Stimulated activated naive CD8-positive, alpha-beta T cell treated with anti-CD3 and anti-CD28 coated beads, Interleukin-15, Interleukin-2, amounts not matched to agents 100 U/mL and 50 U/mL, for 24 hours (primary cell): ENCODE measurements at places on chromosomes 16 and 17.

DNA sequence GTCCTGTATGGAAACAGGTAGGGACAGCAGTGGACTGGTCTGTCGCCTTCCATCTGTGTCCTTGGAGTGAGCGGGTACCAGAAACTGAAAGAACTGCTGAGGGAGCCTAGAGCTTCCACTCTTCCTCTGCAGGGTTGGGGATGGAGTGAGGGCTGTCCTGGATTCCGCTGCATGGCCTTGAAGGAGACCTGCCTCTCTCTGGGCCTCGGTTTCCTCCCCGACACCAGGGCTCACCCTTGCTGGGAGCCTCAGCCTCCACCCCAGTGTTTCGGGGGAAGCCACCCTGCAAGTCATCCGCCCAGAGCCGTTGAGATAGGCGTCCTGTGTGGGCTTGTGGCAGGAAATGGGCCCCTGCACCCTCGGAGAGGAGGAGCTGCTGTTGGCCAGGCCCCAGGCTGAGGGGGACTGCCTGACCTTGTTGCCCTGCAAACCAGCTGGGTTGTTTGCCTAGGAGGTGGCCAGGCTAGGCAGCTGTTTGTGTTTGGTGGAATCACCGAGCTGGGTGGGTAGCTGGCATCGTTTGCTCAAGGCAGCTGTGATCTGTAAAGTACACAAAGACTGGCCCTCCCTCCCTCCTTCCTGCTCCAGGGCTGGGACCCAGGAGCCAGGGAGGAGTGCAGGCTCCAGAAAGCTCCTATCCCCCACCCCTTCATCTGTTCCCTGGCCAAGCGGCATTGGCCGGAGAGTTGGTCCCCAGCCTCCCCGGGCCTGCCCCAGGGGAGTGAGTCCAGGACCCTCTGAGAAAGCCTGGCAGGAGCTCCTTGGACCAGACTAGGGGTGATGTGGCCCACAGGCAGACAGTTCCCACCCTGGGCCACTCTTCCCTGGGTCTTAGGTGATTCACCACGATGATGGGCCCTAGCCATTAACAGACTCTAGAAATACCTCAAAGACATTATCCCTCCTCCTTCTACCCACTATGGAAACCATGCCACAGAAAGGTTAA is 1.3 kb downstream of the RAB37 start:
- DNase-seq = peak; percentile 84

GRCh38 chr17:16933317-16934132 is 38.4 kb downstream of the TNFRSF13B start:
- no peak for DNase-seq

DNA sequence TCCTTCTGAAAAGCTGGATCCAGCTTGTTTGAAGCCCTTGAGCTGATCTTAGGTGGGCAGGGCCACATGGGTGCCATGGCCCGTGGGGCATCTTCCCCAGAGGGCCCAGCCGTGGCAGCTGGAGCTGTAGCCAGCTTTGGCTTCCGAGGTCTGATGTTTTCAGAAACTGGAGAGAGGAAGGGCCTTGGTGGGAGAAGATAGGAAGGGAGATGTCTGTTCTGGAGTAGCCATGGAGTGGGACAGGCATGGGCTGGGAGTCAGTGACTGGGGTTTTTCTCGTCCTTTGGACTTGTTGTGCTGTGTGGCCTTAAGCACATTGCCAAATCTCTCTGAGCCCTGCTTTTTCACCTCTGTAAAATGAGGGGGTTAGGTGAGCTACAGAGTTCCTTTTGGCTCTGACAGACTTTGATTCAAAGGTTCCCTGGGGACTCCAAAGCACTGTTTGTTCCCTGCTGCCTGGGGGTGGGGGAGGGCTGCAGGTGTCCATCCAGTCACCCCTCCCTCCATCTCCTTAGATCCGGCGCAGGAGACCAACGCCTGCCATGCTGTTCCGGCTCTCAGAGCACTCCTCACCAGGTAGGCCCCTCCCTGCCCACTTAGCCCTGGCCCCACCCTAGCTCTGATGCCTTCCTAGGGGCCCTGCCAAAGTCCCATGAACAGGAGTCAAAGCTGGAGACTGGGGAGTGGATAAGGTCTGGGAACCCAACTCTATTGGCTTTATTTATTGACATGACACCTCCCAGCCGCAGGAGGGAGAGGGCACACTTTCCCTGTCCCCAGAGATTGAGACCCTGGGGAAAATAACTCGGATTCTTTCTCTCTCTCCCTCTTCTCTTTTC is 2.1 kb downstream of the PPP1R1B start:
- no peak for DNase-seq

DNA sequence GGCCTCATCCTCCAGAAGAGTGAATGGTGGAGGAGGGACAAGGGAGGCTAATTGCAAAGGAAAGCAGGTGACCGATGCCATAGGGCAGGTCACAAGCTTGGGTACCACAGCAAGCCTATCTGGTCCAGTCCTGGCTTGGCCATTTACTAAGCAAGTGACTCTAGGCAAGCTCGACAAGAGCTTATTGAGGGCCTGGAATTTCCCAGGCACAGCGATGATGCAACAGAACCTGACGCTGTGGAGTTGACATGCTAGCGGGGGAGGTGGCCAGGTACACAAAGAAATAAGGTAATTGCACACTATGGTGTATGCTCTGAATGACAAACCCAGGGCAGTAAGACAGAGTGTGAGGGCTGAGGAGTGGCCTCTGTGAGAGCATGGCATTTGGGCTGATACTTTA is 98.5 kb downstream of the PGS1 start:
- no peak for DNase-seq

DNA sequence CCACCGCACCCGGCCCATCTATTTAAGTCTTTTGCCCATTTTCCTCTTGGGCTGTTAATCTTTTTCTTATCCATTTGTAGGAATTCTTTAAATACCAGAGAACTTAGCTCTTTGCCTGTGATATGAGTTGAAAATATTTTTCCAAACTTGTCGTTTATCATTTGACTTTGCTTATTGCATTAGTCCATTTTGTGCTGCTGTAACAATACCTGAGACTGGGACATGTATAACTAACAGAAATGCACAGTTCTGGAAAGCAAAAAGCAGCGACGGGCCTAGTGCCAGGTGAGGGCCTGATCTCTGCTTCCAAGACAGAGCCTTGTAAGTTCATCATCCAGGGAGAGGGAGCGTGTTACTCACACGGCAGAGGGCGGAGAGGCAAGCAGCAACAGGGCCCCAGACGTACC is 25.6 kb upstream of the BHLHA9 start:
- DNase-seq = no peak

DNA sequence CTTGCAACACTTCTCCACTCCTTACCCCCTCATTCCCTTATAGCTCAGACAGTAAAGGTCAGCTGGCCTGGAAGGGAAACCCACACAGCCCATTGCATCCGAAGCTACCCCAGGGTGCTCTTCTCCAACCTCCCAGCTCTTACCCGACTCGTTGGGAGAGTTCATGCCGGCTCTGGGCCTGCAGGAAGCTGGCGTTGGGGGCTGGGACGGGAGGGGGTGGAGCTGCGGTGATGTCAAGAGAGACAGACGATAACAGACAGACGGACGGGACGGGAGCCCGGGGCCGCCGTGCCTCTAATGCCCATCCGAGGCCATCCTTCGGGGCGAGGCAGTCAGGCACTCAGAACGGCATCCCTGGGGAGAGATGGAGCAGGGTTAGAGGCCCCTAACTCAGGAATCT is 6.1 kb downstream of the HDAC5 start:
- no peak for DNase-seq

GRCh38 chr16:12113523-12114345 is 137.2 kb downstream of the SNX29 start:
- DNase-seq = no peak

DNA sequence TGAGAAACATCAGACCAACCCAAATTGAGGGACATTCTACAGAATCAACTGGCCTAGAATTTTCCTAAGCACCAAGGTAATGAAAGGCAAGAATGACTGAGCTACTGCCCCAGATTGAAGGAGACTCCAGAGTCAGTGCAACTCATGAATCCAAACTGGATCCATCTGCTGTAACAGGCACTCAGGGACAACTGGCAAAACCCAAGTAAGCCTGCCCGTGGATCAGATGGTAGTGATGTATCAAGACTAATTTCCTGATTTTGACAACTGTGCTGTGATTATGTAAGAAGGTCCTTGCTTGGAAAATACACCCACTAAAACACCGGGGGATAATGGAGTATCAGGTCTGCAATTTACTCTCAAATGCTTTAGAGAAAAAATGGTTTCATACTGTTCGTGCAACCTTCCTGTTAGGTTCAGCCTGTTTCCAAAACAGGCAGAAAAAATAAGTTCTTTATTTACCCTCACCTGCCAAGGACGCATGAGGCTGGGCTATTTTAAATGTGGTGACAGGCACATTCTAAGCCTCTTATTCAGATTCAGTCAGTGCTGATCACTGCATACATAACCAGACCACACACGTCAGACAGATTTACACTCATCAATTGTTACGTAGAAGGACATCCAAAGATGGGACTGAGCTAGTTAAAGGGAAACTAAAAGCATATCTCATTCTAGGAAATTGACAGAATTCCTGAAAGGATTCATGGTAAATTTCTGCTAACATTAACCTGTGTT is 7.0 kb downstream of the MBTPS1 start:
- no peak for DNase-seq

DNA sequence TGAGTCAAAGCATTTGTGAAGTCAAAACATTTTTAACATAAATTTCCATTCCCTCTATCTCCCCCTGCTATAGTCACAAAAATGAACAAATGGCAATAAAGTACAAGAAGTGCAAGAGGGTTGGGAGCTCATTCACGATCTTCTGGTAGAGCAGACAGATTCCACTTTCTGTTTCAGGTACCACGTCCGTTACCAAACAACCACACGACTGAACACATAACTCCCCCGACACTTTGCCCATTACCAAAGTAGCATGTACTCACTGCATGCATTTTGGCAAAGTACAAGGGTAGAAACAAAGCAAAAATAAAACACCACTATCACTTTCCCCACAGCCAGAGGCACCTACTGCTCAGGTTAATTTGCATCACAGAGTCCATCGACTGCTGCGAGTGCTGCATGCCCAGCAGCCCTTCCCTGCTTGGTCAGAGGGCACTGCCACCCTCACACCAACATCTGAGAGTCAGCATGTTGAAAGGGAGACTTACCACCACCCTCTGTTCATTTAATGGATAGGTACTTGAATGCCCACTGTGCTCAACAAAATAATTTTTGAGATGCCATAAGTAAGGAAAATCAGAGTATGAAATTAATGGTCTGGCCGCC is 150.3 kb upstream of the AXIN2 start:
- DNase-seq = no peak

DNA sequence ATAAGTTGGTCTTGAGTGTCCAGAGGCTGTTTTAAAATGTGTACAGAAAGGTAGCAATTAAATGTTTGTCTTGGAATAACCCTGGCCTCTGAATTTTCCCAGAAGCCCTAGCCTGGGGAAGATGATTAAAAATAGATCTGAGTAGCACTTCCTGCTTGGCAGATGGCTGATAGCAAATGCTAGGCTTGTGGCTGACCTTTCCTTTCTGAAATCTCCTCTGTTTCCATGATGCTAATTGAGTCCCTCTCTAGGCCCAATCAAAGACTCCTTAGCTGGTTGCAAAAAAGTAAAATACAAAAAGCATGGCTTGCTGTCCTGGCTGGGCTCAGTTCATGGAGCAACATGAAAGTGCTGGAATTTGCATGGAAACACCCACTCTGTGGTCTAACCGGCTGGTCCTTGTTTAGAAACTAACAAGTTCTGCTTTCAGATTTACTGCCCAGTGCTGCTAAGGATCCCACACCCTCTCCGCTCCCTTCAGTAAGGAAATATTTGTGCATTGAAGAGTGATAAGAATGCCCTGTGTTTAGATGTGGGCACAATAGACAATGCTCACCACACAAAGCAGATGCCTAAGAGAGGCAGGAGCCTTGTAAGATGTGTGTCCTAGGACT is 40.8 kb downstream of the YPEL2 start:
- no peak for DNase-seq

DNA sequence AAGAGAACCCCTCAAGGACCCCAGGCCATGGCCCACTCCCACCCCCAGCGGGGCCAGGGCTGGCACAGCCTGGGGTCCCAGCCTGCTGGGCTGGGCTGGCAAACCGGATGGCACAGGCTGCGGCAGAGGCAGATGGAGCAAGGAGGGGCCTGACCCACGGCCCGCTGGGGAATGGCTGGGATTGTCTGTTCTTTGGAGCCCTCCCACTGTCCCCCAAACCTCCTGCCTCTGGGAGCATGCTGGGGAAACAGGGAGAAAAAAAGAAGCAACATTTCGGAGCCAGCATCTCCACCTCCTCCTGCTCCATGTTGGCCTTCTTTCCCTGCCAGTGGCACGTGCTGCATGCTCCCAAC is 37.1 kb upstream of the LHX1 start:
- DNase-seq = no peak

DNA sequence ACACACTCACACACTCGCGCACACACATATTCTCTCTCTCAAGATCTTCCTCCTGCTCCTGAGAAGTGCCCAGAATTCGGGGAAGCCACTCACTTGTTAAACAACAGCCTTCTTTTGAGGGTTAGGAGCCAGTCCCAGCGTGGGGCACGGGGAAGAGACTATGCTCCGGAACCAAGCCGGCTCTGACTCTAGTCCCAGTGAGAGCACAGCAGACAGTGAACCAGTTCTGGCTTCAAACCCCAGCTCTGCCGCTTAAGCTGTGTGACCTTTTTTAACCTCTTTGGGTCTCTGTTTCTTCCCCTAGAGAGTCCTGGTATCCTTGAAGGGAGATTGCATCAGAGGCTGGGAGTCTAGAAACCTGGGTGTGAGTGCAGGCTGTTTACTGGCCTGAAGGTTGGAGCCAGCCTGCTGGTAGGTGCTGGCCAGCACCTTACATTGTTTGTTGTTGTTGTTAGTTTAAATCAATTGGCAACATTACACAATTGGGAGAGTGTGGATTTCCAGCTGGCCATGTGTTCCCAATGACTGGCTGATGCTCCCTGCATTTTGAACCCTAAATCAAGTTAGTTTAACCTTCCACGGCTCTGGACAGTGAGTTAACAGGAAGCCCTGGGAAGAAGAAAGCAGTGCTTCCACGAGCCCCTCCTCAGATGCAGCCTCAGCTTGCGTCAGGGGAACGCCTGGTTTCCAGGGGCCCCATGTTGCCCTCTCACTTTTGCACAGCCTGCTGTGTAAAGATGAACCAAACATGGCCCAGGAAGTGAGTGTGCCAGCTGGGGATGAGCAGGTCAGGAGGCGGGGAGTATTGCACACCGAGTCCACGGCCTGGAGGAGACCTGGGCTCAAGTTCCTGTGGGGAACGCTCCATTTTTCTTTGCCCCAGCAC is 71.5 kb downstream of the GAS7 start:
- DNase-seq = peak; percentile 28

- no peak for DNase-seq
Measured at GRCh38 chr16:64398793-64399192, 723.1 kb downstream of the CDH11 start.

- DNase-seq = no peak
Measured at GRCh38 chr17:4119299-4119698, 23.5 kb downstream of the ZZEF1 start.

GRCh38 chr17:2837147-2837561 is 40.9 kb downstream of the RAP1GAP2 start:
- peak; percentile 56 for DNase-seq

- no peak for DNase-seq
Measured at GRCh38 chr17:14902297-14902696, 362.8 kb downstream of the PMP22 start.

DNA sequence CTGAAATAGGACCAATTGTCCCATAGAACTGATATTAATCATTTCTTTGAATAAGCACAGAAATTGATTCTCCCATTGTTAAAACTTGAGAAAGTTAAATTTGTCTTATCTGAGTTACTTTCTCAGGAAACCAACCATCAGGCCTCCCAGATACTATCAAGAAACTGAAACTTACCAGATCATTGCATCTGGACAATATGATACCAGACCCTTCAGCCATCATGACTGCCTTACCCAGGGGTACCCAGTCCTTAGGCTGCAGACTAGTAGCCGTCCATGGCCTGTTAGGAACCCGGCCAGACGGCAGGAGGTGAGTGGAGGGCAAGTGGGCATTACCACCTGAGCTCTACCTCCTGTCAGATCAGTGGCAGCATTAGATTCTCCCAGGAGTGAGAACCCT is 7.8 kb downstream of the STXBP4 start:
- no peak for DNase-seq
